ENCODE measurements at places on chromosomes 12 and 14.

DNA sequence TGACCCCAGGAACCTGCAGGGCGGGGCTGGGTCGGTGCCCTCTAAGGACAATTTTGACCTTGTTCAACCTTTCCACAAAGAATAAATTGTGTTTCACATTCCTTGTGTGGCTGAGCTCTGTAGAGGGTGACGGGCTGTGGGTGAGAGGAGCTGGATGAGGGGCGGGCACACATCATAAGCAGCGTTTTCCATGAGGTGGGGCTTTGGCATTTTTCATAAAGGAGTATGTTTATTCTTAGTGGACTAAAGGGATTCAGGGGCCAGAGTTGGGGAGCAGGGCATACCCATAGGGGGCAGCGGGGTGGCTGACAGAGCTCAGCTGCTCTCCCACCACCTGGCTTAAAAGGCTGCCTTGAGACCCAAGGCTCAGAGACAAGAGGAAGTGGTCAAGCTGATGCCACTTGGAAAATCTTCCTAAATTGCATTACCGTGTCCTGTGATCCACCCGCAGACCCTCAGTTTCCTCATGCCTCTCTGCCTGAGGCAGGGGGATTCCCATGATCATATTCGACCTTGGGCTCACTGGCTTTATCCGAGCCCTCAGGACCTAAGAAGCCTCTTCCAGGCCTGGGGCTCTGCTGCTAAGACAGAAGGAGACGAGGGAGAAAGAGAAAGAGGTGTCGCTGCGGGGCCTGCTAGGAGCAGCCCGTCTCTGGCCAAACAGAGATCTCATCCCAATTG lies 11.4 kb downstream of the MMP14 start:
- DNase-seq, result no peak

DNA sequence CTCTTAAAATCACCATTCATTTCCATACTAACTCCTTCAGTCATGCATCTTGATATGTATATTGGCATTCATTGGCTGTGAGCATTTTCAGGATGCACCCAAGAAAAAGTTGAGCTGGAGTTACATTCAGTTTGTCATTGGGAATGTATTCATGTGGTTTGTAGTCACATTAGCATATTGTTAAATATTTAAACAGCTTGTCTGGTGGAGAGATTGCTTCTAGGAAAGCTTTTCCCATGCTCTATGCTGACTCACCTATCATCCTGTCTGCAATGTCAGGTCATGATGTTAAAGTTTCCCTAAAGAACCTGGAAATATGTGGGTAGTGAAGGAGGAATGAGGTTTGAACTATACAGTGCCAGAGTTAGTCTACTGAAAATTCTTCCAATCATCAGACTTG lies 583.6 kb downstream of the GALC start:
- DNase-seq, result no peak

GRCh38 chr12:131589966-131590365 lies 120.9 kb upstream of the SFSWAP start:
- DNase-seq, result no peak

GRCh38 chr12:27564612-27565213 lies 40.7 kb downstream of the PPFIBP1 start:
- no peak for DNase-seq

DNA sequence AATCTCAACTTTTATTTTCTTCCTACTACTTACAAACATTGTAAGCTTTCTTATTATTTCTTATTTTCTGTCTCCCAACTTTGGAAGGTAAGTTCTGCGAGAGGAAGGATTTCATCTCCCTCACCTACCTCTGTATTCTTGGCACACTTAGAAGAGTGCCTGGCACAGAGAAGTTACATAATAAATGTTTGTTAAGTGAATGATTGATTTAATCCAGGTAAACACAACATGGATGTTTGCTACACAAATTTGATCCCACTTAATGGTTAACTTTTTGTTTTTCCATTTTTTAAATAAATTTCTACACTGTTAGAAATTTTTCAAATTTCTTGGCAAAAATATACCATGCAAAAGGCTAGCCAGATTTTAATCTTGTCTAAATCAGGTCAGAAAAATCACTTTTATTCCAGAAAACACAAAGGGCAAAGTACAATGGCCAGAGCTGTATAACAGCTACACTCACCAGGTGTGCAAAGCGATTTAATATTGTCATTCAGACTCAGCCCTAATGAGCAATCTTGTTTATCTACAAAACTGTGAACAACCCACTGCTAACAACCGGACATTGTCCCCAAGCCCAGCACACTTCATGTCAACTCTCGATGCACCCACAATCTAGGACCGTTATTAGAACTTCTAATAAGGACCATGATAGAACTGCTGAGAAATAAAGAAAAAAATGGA lies 222.1 kb upstream of the EEA1 start:
- DNase-seq, result no peak

DNA sequence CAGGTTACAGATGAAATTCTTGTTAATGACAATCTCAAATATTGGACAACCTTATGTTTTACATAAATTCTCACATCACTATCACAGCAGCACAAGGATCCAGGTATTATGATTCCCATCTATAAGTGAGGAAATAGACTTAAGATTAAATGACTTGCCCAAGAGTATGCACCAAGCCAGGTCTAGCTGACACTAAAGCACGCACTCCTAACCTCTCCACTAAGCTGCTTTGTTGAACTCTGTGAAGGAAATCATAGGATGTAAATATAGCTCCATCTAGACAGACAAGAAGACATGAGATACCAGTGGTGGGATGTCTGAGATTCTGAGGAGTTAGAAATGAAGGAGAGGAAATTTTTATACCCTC lies 87.9 kb downstream of the PHLDA1 start:
- no peak for DNase-seq

DNA sequence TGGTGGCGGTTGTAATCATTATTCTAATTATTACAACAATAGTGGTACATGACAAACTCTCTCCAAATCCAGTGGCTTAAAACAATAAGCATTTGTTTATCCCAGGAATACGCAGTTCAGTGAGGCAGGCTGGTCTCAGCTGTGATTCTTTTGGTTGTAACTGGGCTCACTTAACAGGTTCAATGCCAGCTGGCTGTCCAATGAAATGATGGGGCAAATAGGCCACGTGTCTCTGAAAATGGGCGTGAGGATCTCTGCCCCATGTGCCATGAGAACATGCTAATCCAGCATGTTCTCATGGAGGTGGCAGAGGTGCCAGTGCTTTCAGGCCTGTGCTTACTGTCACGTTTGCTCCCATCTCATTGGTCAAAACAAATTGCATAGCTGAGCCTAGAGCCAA lies 73.1 kb upstream of the CLMN start:
- DNase-seq, result no peak

- no peak for DNase-seq
Measured at GRCh38 chr14:69968681-69969080, 89.5 kb downstream of the SMOC1 start.

DNA sequence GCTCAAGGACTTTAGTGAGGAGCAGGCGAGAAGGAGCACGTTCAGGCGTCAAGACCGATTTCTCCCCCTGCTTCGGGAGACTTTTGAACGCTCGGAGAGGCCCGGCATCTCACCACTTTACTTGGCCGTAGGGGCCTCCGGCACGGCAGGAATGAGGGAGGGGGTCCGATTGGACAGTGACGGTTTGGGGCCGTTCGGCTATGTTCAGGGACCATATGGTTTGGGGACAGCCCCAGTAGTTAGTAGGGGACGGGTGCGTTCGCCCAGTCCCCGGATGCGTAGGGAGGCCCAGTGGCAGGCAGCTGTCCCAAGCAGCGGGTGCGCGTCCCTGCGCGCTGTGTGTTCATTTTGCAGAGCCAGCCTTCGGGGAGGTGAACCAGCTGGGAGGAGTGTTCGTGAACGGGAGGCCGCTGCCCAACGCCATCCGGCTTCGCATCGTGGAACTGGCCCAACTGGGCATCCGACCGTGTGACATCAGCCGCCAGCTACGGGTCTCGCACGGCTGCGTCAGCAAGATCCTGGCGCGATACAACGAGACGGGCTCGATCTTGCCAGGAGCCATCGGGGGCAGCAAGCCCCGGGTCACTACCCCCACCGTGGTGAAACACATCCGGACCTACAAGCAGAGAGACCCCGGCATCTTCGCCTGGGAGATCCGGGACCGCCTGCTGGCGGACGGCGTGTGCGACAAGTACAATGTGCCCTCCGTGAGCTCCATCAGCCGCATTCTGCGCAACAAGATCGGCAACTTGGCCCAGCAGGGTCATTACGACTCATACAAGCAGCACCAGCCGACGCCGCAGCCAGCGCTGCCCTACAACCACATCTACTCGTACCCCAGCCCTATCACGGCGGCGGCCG lies 1.1 kb downstream of the PAX9 start:
- no peak for DNase-seq

- DNase-seq, result no peak
Measured at GRCh38 chr14:74476107-74476506, 17.0 kb downstream of the NPC2 start.

- no peak for DNase-seq
Measured at GRCh38 chr12:33536431-33536830, 96.8 kb upstream of the SYT10 start.

DNA sequence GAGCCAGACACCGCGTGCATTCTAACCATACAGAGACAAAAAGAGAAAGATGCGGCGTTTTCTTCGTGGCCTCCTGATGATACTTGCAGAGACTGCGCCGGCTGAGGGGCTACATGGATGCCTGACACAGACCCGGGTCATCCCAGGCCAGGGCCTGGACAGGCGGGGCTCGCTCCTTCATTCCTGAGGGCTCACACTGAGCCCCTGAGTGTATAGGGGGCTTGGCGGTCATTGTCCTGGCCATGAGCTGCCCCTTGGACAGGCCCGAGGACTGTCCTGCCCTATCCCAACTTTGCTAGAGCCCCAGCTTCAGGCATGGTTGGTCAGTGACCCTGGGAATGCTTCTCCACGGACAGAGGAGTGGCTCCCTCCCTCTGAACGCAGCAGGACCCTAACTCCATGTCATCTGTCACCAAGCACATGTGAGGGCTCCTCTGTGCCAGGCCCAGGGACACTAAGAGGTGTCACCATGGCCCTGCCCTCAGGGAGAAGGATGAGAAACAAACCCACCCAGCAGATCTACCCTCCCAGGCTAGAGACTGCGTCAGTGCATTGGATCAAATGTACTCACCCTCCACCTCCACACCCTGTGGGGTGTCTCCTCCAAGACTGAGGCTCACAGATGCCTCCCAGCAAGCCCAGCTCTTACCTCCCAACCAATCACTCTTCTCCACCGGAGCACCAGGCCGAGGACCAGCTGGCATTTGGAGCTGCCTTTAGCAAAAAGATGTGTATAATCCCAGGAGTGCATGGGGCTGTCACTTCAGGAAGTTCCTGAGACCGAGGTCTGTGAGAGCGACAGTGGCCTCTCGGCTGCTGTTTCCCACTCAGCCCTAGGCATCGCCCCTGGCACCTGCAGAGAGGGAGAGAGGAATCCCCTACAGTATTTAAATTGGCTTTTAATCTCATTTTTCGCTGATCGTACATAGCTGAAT lies 102.7 kb downstream of the DICER1 start:
- DNase-seq, result no peak

DNA sequence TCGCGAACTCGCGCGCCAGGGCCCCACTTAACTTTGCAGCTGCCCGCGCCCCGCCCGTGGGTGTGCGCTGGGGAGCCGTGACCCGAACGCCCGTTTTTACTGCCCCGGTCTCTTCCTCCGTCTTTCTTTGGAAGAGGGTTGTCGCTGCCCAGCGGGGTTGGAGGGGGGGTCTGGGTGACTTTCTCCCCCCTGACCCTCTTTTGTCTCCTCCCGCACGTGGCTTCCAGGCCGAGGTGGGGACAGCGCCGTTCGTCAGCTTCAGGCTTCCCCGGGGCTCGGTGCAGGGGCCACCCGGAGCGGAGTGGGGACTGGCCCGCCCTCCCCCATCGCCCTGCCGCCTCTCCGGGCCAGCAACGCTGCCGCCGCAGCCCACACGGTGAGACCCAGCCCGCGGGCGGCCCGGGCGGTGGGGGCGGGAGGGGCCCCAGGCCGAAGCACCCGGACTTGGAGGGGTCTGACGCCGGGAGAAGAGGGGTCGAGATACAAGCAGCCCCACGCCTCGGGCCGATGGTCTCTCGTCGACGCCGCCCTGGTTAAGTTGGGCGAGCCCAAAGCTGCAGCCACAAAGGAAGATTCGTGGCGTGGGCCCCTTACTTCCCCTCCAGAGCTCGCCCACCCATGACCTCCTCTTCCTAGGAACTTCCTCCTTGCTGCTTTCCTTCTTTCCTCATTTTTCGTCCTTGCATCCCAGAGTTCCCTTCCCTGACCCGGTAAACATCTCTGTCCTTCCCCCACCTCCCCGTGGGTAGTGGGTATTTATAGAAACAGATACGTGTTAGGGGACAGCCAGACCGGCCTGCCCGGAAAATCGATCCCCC lies 1.2 kb downstream of the DYRK2 start:
- DNase-seq, result no peak

DNA sequence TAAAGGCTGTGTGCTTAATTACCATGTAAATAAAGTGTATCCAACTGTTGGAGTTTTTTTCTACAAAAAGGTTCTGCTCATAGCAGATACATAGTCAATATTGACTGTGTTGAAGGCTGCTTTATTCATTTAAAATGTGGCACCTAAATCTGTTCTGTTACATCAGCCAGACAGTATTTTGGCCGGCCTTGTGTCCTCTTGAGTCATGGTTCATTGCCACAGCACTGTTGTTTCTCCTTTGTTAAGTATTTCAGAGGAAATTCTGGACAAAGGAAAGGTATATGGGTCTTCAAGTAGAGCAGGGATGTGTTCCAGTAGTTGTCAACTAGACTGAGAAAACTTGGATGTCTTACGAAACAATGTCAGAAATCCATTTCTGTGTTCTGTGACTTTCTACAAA lies 95.5 kb downstream of the SLC38A6 start:
- no peak for DNase-seq

GRCh38 chr12:6376079-6376869 lies 911 bp upstream of the SCNN1A start:
- no peak for DNase-seq

DNA sequence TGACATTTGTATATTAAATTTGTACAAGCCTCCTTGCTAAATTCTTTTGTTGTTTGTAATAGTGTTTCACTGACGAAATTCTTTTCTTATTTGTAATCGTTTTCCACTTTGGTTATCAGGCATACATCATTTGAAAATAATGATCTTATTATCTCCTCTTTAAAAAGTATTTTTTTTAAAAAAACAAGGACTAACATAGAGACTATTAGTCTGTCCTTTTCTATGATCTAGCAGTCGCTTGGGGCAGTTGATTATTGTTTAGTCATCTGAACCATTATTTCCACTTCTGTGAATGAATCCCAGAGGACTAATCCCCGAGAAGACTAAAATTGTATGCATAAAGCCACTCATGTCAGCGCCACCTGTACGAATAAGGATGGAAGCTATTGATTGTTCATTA lies 11.5 kb downstream of the ADGRD1 start:
- DNase-seq, result no peak

DNA sequence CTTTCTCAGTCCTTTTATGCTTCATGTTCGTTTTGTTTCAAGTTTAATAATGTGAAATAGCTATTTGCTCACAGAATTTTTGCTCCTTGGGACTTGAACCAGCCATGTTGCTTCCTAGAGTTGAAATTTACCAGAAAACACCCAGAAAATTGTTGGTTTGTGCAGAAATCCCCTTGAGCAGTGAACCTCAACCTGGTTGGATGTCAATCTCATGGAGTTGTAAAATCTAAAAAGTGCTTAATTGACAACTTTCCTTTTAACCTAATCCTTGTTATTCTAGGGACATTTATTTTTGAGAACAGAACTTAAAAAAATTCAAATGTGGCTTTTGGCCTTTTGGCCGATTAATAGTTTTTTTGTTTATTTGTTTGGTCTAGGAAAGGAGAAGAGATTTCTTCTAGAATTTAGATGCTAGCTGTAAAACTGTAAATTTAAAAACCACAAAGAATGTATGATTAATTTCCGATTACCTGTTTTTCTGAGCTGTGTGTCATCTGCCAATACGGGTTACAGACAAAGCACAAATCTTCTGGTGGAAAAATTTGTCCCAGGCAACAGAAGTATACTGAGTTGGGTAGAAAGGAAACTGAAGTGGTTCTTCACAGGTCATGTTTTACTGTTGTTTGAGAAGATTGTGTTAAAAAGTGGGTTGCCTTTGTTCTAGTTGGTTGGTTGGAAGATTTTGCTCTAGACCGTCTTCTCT lies 154.4 kb downstream of the FUT8 start:
- no peak for DNase-seq
